ENCODE measurements at places on chromosomes 6 and 20.

- DNase-seq, result no peak
Measured at GRCh38 chr6:105539911-105540310, 137.0 kb upstream of the PREP start.

GRCh38 chr6:106082735-106083398 lies 3.3 kb upstream of the PRDM1 start:
- DNase-seq, result no peak

DNA sequence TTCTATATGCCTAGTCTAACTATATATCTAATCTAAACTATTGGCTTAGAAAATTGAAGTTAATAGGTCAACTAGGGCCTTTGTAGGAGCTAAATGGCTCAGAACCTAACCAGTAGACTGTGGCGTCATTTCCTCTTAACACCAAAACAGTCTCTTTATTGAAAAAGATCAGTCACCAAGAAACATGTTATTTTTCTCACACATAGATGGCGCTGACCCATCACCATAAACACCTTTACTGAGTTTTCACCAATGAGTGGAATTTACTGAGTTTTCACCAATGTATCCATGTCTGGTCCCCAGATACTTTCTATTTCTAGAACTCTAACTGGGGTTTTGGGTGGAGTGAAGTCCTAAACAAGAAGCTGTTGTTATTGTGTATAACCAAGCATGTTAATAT lies 636.0 kb downstream of the BCKDHB start:
- no peak for DNase-seq

- DNase-seq, result no peak
Measured at GRCh38 chr6:144285548-144285797, 338 bp downstream of the UTRN start.

GRCh38 chr20:60589623-60590022 lies 631.4 kb downstream of the CDH26 start:
- no peak for DNase-seq

DNA sequence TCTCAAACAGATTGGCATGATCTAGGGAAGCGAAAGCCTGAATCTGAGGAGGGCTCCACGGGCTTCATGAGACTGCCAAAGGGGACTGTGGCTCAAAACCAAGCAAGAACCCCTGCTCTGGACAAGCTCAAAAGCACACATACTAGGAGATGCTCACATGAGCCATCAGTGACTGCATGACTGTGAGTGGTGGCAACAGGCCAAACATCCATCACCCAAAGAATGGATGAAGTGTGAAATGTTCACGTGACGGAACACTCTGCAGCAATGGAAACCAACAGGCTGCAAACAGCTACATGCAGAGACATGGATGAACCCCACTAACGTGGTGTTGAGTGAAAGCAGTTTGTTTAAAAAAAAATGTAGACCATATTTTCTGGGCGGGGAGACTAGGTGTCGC lies 136.3 kb downstream of the PREX1 start:
- DNase-seq, result no peak

- no peak for DNase-seq
Measured at GRCh38 chr6:36133912-36134311, 3.6 kb downstream of the MAPK13 start.

GRCh38 chr6:54587277-54587676 lies 259.3 kb upstream of the FAM83B start:
- DNase-seq, result no peak

- no peak for DNase-seq
Measured at GRCh38 chr6:155245831-155246230, 18.0 kb upstream of the CLDN20 start.

GRCh38 chr6:111558690-111559187 lies 46.9 kb downstream of the TRAF3IP2 start:
- no peak for DNase-seq

DNA sequence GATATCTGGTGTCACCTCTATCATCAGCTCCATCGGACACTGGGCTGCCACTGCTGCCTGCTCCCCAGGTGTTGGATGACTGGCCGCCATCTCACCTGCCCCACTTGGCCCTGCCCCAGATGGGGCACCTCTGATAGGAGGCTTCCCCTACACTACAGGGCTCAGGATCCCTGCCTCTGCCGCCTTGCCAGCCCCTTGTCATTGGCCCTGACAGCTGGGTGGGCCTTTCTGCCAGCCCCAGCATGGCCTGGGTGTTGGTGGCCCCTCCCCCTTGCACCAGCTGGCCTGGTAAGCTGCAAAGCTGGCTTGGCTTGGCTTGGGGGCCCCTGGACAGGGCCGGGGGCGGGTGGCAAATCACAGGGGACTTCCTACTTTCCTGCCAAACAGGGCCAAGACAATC lies 10.6 kb downstream of the PACSIN1 start:
- DNase-seq, result no peak

GRCh38 chr6:165922309-165922794 lies 245.3 kb downstream of the TBXT start:
- no peak for DNase-seq

DNA sequence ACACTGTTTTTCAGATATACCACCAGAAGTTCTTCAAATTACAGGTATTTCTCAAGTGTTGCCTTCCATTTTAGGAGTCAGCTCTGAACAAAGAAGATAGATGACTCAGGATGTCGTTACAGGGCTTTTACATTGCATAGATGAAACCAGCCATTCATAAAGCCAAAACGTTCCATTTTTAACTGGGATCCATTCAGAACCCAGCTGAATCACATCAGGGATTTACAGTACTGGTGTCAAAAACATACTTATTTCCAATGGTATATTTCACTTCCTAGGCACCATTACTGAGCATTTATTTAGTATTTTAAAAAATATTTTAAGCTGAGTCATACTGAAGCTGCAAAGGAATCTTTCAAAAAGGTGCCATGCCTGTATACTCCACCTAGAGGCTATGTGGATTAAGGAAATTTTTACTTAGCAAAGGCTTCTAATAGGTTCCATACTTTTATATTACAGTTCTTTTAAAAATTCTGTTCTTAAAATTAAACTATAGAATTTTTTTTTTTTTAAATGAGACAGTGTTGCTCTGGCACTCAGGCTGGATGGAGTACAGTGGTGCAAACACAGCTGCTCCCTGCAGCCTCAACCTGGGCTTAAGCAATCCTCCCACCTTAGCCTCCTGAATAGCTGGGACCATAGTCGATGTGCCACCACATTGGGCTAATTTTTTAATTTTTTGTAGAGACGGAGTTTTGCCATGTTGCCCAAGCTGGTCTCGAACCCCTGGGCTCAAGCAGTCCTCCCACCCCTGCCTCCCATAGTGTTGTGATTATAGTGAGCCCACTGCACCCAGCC lies 2.6 kb downstream of the ASF1A start:
- no peak for DNase-seq

DNA sequence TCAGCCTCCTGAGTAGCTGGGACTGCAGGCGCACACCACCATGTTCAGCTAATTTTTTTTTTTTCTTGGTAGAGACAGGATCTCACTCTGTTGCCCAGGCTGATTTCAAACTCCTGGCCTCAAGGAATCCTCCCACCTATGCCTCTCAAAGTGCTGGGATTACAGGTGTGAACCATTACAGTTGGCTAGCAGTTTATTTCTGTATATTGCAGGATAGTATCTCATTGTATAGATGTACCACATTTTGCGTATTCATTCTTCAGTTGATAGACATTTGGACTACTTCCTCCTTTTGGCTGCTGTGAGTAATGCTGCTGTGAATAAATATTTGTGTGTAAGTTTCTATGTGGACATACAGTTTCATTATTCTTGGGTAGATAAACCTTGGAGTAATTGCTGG lies 32.9 kb downstream of the ASXL1 start:
- no peak for DNase-seq

DNA sequence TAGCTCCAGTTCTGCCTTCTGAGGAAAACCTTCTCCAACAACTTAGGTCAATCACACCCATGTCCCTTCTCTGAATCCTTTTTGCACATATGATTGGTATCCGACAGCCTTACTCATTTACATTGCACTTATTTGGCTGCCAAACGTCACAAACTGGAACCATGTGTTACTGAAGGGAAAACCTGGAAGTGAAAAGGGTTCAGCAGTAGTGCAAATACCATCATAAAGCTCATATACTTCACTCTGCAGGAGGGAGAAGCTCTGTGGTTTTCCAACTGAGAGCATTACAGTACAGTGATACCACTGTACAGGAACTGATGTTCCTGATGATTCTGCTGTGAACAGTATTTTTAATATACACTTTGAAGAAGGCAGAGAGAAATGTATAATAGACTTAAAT lies 87.8 kb downstream of the SLC16A10 start:
- no peak for DNase-seq

GRCh38 chr20:37558779-37559178 lies 31.1 kb upstream of the BLCAP start:
- DNase-seq, result peak; percentile 9

GRCh38 chr20:53364646-53365045 lies 229.0 kb downstream of the ZNF217 start:
- DNase-seq, result no peak

GRCh38 chr6:44960898-44961297 lies 367.2 kb upstream of the RUNX2 start:
- DNase-seq, result no peak

GRCh38 chr6:164507206-164507940 lies 802.0 kb downstream of the C6orf118 start:
- no peak for DNase-seq

DNA sequence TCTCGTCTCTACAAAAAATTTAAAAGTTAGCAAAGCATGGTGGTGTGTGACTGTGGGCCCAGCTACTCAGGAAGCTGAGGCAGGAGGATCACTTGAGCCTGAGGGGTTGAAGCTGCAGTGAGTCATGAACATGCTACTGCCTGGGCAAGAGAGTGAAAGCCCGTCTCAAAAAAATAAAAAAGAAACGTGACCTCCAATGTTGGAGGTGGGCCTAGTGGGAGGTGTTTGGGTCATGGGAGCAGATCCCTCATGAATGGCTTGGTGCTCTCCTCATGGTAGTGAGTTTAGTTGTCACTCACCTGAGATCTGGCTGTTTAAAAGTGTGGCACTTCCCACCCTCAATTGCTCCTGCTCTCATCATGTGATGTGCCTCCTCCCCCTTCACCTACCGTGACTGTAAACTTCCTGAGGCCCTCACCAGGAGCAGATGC lies 24.3 kb downstream of the RBL1 start:
- no peak for DNase-seq

All from sciatic nerve (tissue), 2 donors.